Activated CD4-positive, alpha-beta T cell treated with anti-CD3 and anti-CD28 coated beads, Interleukin-2, amount 10 ng/mL, durations not matched to agents 24 days and 14 days (primary cell): ENCODE measurements at places on chromosomes 2 and 18. TPM values are rescaled to one million over a fixed set of nuclear protein-coding genes. Genes with fewer than 3 reads are reported as not detected.

DNA sequence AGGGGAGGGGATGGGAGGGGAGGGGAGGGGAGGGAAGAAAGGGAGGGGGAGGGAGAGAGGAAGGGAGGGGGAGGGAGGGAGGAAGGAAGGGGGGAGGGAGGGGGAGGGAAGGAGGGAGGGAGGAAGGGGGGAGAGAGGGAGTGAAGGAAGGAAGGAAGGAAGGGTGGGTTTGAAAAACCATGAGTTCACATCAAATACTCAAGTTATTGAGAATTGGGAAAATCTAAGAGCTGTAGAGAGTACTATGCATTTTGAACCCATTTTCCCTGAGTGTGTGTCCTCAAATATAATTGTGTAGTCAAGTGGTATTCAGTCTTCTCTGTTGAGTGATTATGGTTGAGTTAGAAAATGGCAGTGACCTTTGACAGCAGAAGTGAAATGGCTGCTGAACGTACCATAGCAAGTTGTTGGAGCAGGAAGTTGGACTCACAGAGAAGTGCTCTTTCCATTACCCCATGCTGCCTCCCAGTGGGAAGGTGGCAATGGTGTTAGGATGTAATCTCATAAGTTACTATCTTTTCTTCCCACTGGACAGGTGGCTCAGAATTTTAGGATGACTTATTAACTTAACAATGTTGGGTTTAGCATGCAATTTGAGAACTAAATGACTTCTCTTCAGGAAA lies 214.6 kb downstream of the SETBP1 start:
- DNase-seq, result peak; percentile 73
- peak overlapping the region; percentile 53 for H3K27ac ChIP-seq
- H3K27me3 ChIP-seq, result peaks cover 6% of the 10 kb centered on the region
- H3K36me3 ChIP-seq, result peaks cover 14% of the 10 kb centered on the region
- no peak overlapping the region for H3K4me3 ChIP-seq

GRCh38 chr2:238915596-238915995 lies 67.7 kb downstream of the TWIST2 start:
- H3K4me3 ChIP-seq, result no peak overlapping the region
- no peaks in the 10 kb centered on the region for H3K36me3 ChIP-seq
- H3K27me3 ChIP-seq, result peaks cover 3% of the 10 kb centered on the region
- no peaks in the 10 kb centered on the region for H3K4me1 ChIP-seq
- no peak for DNase-seq

DNA sequence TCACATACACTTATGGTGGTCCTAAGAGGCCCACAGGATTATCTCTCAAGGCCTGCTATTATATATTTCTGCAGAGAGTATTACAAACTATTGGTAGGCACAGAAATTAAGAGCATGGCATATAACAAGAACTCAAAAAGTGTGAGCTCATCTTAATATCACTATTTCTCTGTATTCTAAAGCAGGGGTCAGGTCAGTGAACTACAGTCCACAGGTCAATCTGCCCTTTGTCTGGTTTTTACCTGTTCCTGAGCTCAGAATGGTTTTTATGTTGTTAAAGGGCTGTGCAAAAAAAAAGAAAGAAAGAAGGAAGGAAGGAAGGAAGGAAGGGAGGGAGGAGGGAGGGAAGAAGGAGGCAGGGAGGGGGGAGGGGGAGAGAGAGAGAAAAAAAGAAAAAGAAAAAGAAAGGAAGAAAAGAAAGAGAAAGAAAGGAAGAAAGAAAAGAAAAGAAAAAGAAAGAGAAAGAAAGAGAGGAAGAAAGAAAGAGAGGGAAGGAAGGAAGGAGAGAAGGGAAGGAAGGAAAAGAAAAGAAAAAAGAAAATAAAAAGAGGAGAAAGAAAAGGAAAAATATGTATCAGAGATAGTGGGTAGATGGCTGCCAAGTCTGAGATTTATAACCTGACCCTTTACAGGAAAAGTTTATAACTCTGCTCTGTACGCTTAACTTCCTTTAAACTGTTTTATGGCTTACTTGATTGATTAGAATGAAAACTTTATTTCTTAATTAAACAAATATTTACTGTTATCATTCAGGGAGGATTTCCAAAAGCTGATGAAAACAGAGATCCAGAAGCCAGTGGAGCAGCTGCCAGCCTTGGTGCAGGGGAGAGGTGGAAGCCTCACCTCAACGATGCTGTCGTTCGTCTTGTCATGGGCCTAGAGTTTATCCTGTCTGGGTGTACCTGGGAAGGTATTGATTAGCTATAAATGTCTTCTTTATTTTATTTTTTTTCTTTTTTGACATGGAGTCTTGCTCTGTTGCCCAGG lies 11.2 kb upstream of the SCYGR1 start:
- peaks cover 12% of the 10 kb centered on the region for H3K4me1 ChIP-seq
- H3K27me3 ChIP-seq, result no peaks in the 10 kb centered on the region
- no peaks in the 10 kb centered on the region for H3K36me3 ChIP-seq
- no peak for DNase-seq

- DNase-seq, result no peak
- H3K27me3 ChIP-seq, result no peaks in the 10 kb centered on the region
- H3K4me1 ChIP-seq, result peaks cover 31% of the 10 kb centered on the region
- no peak overlapping the region for H3K4me3 ChIP-seq
- H3K27ac ChIP-seq, result no peak overlapping the region
Measured at GRCh38 chr2:229909090-229909489, 12.7 kb downstream of the TRIP12 start.

GRCh38 chr18:12742453-12742852 lies 39.6 kb downstream of the PSMG2 start:
- H3K4me3 ChIP-seq, result no peak overlapping the region
- H3K27ac ChIP-seq, result no peak overlapping the region
- H3K36me3 ChIP-seq, result no peaks in the 10 kb centered on the region

DNA sequence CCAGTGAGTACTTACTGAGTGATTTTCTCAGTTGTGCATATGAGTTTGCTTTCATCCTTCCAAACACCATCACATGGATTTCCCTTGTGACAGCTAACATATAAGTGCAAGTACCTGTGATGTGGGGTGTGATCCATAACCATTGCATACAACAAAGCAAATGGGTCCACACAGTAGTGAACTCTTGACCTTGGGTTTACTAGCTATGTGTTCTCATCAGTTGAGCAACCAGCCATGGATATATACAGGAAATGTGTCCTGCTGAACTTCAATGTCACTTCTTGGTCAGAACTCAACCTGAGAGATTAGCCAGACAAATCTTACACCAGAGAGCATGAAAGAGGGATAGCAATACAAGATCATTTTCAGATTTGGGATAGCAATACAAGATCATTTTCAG lies 420.9 kb upstream of the KCNH7 start:
- no peaks in the 10 kb centered on the region for H3K4me1 ChIP-seq
- DNase-seq, result no peak
- H3K36me3 ChIP-seq, result no peaks in the 10 kb centered on the region
- no peaks in the 10 kb centered on the region for H3K27me3 ChIP-seq

- no peaks in the 10 kb centered on the region for H3K4me1 ChIP-seq
- H3K36me3 ChIP-seq, result no peaks in the 10 kb centered on the region
- no peak overlapping the region for H3K27ac ChIP-seq
- no peak for DNase-seq
Measured at GRCh38 chr2:209376686-209377085, 47.2 kb upstream of the MAP2 start.

DNA sequence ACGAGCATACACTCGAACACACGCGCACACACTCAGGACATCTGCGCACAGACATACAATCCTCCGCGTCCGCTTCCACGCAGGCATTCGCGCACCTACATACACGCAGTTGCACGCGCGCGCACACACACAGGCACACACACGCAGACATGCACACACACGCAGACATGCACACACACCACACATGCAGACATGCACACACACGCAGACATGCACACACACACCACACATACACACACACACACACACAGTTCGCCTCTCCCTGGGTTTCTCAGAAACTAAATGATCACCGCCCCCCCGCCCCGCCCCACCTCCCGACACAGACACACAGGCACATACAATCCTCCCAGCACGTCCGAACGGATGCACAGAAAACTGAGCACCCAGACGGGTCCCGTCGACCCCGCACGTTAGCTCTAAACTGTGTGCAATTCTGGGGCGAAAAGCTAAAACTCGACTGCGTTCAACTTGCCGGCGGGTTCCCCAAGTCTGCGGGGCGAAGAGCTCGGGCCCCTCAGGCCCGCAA lies 1.0 kb downstream of the EPHA4 start:
- peaks cover 28% of the 10 kb centered on the region for H3K4me1 ChIP-seq
- DNase-seq, result no peak
- peak overlapping the region; percentile 84 for H3K4me3 ChIP-seq
- peaks cover 65% of the 10 kb centered on the region for H3K27me3 ChIP-seq

The NEU2 gene
- total RNA-seq, result not detected in 2 replicates
